ENCODE measurements at places on chromosomes 3 and 15.

- H3K36me3 ChIP-seq: no peaks in the 10 kb centered on the region
- no peak overlapping the region for H3K4me3 ChIP-seq
- no peaks in the 10 kb centered on the region for H3K4me1 ChIP-seq
- H3K27me3 ChIP-seq: no peaks in the 10 kb centered on the region
These were observed 902.1 kb upstream of the SEMA6D start for GRCh38 chr15:46815240-46815639.

DNA sequence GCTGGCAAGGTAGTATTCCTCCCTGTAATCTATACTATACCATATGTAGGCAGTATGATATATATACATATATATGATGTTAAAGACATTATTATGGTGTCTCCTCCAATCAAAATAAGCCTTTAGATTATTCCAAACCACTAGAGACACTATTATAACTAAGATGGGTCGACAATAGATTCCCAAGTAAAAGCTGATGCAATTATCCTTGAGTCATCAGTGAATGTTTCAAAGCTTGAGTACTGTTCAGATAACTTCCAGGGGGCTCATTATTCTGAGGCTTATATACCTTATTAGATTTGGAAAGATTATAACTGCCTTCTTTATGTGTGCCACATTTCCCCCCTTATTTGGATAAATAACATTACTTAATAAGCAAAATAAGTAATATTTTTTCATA, 11.9 kb upstream of the C3orf38 start:
- H3K27me3 ChIP-seq: no peaks in the 10 kb centered on the region
- H3K4me1 ChIP-seq: peaks cover 38% of the 10 kb centered on the region
- peak overlapping the region; percentile 29 for H3K27ac ChIP-seq
- no peak overlapping the region for H3K4me3 ChIP-seq
- peaks cover 39% of the 10 kb centered on the region for H3K36me3 ChIP-seq
- DNase-seq: peak; percentile 63

DNA sequence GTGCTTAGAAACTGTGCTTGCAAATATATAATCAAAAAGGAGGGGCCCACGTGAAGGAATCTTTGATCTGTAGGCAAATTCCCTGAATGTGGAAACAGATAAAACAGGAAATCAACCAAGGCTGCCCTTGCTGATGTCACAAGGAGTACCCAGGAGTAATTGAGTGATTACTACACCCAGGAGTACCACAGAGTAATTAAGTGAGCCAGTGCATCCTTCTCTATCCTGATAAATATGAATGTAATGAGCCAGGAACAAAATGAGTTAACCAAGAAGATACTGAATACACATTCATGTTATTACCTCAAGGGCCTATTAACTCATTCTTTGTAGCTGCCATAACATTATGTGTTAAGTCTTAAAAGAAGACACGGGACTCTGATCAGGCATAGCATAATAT, 87.3 kb upstream of the POU1F1 start:
- no peak overlapping the region for H3K27ac ChIP-seq
- 0 out of 2 replicates have a peak, but pooled peaks cover under 1% of the 10 kb centered on the region for H3K27me3 ChIP-seq
- no peak overlapping the region for H3K4me3 ChIP-seq
- no peaks in the 10 kb centered on the region for H3K36me3 ChIP-seq
- no peaks in the 10 kb centered on the region for H3K4me1 ChIP-seq
- no peak for DNase-seq

GRCh38 chr3:102599819-102600576, 165.2 kb downstream of the ZPLD1 start:
- no peak for DNase-seq
- H3K4me1 ChIP-seq: no peaks in the 10 kb centered on the region
- no peaks in the 10 kb centered on the region for H3K27me3 ChIP-seq
- no peak overlapping the region for H3K27ac ChIP-seq
- no peaks in the 10 kb centered on the region for H3K36me3 ChIP-seq

Measured in GM23248 (cell line).